CD8-positive, alpha-beta T cell (primary cell): ENCODE measurements at places on chromosomes 5 and 9.

GRCh38 chr5:1509346-1510085 lies 14.2 kb downstream of the LPCAT1 start:
- DNase-seq, result no peak

DNA sequence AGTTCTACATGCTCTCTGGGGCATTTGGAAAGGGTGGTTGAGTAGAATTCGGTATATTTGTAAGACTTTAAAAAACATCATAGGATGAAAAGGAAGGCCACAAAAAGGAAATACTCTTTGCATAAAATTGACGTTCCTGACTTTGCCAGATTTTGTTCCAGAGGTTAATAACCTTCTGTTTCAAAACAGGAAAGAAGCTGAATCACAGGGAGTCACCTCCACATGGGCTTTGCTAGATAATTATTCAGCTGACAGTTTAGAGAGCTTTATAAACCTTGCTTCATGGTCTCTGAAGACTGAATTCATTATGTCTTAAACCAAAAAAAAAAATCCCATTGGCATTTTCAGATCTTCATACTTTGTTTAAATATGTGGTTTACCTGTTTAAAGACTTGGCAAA lies 203.7 kb downstream of the SEMA6A start:
- no peak for DNase-seq

DNA sequence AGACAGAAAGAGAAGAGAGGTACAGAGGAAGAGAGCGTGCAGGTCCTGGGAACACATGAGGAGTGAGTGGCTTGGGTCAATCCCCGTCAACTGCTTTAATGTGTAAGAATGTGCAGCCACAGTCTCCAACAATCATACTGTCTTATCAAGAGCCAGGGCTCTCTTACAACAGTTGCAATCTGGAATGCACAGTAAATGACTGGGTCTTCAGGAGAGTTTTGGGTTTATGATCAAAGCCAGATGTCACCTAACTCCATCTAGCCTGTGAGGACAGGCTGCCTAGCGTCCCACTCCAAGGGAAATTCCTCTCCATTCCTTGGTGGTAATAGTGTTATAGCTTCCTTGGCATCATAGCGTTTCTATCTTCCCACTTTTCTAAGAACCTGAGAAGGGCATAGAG lies 75.0 kb upstream of the TRIO start:
- no peak for DNase-seq

- no peak for DNase-seq
Observed at GRCh38 chr5:155598552-155598951, 585.0 kb downstream of the KIF4B start.

- no peak for DNase-seq
Observed at GRCh38 chr9:16561121-16561520, 309.3 kb downstream of the BNC2 start.

- DNase-seq, result no peak
Observed at GRCh38 chr5:176678584-176678983, 31.3 kb downstream of the TSPAN17 start.

DNA sequence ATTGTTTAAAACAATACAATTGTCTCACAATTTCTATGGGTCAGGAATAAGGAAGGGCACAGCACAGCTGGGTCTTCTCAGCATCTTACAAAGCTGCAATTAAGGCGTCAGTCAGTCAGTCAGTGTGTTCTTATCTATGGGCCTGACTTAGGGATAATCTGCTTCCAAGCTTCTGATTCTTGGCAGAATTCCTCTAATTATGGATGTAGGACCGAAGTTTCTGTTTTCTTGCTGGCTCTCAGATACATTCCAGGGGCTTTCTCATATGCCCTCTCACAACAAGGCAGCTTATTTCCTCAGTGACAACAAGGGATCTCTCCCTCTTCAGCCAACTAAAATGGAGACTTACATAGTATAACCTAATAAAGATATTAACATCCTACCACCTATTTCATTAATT lies 1925.3 kb upstream of the ACO1 start:
- DNase-seq, result no peak

DNA sequence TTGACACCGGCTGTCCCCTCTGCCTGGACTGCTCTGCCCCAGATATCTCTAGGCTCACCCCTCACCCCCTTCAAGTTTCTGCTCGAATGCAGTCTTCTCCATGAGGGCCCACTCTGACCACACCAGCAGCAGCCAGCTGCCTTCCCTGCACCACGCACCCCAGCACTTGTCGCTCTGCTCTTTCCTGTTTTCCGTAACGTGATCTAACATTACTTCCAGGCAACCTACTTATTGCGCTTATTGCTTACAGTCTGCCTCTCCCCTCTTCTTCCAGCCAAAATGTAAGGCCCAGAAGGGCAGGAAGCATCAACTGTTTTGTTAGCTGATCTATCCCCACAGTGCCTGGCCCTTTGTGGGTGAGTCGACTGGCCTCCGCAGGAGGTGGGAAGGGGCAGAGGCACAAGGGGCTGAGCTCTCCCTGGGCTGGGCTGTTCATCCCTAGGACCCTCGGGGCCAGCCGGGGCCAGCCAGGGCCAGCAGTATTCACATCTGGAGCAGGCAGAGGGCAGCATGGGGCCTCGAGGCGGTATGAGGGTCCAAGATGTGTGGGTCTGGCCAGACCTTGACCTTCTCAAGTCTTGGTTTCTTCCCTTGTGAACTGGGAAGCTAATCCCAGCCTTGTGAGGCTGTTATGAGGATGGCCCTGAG lies 11.6 kb upstream of the DBN1 start:
- no peak for DNase-seq

DNA sequence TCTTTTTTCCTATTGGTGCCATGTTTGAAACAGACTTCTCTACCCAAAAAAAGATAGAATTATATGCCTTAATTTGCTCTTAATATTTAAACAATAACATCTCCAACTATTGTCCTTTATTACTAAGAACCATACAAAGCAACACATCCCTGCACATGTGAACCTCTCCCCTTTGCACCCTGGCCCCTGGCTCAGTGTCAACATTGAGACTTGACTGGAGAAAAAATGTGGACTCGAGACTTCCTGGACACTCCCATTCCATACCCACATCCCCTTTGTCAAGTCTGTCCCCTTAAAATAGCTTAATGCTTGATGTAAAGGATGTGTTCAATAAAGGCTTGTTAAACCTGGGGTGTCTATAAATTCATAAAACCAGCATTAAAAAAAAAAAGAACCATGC lies 53.2 kb downstream of the TTC39B start:
- DNase-seq, result no peak
